Left hindlimb (tissue), 1 donor: ENCODE measurements at places on chromosomes 4 and X.

DNA sequence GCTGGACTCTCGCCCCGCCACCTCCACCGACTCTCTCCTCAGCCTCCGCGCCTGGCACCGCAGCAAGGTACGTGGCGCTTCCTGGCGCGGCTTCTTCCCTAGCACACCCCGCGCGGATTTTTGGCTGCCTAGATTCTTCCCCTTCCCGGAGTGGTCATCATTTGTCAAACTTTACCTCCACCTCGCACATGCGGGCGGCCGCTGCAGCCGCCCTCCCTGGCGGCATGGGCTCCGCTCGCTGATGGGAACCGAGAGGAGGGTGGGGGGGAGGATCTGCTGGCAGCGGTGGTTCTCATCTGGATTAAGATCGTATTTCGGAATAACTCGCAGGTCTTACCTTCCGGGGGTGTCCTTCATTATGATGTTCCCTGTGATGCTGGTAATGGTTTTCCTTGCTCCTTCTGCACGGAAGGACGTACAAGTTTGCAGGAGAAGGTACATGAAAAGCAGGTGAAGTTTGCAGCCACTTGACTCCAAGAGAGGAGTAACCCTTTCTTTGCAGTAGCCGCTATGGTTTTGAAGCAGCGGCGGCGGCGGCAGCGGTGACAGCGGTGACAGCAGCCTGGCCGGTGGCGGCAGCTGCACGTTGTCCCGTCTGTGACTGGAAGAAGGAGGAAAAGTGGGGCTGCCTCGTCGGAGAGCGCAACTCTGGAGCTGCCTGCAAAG is 2183.9 kb upstream of the TENM3 start:
- no peak for DNase-seq

GRCh38 chr4:163901319-163901718 is 406.8 kb downstream of the TMA16 start:
- no peak for DNase-seq

- DNase-seq, result no peak
Measured at GRCh38 chr4:185532293-185532692, 3.0 kb downstream of the PDLIM3 start.

DNA sequence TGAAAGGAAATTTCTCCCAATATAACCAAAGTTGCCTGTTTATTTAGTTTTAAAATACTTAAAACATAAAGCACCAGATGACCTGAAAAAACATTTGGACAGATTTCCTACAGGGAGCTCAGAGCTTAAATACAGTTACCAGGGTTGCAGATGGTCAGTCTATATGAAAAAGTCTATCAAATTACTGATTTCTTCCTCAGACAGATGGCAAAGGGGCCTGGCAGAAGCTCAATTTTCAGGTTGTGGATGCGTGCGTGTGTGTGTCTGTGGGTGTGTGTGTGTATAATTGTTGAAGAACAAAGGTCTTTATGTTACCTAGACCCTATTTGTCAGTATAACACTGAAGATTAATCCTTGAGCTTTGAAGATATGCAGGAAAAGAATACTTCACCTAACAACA is 169.4 kb downstream of the MAD2L1 start:
- no peak for DNase-seq
